ENCODE measurements at places on chromosomes 2 and 18.
A peak's percentile ranks its signal among the peaks of the same experiment; 100 is the strongest.

- no peak for DNase-seq
These were observed 16.3 kb downstream of the GKN2 start for GRCh38 chr2:68936427-68936826.

DNA sequence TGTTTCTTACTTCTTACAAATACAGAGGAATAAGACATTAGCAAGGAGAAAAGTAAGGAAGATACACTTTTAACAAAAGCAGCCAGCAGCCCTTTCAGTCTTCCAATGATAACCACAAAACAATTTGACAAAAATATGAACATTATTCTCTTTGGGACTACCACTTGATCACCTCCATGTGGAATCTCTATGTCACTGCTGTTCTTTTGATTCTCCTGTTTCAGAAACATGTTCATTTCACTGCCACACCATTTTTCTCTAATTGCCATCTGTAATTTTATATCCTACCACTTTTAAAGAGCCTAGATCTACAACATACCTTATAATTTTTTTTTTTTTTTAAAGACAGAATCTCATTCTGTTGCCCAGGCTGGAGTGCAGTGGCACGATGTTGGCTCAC lies 10.9 kb downstream of the INO80D start:
- no peak for DNase-seq

DNA sequence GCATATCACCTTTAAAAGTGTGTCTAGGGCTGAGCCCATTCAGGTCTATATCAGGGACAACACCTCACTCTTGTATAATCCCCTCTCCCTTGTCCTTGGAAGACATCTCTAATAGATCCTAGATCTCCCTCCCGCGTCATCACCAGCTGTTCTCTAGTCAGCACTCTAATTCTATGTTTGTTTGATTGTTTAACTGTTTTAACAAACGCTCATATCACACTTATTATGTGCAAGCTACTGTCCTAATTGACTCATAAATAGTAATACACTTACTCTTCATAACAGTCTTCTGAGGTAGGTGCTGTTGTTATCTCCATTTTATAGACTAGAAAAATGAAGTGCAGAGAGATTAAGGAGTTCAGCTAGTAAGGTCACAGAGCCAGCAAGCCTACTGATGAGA lies 1.6 kb upstream of the ERMN start:
- DNase-seq: no peak

DNA sequence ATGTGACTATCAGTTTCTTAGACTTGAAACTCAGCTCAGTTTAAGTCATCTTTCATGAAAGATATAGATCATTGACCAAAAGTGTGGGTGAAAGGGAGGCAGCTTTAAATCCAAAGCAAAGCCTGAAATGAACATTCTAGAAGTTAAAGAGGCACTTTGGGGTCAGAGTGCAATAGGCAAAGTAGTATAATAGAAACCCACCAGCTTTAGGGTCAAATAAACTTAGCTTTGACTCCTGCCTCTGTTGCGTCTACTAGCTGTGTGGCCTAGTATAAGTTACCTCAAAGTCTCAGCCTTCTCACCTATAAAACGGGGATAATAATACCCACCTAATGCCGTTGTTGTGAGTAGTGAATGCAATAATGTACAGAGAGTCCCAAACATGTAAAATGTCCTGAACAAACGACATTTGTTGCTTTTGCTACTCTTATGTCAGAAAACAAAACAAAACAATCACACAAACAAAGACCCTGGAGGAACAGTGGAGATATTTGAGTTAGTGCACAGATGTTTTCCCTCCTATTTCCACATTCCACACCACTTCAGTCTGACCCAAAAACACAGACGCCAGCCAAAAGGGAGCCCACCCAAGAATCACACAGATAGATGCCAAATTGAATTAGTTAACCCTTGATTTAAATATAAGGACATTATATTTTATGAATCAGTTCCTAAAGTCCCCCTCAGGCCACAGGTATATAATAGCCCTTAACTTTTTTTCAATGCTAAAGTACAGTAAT lies 657.0 kb downstream of the ARHGAP15 start:
- no peak for DNase-seq

DNA sequence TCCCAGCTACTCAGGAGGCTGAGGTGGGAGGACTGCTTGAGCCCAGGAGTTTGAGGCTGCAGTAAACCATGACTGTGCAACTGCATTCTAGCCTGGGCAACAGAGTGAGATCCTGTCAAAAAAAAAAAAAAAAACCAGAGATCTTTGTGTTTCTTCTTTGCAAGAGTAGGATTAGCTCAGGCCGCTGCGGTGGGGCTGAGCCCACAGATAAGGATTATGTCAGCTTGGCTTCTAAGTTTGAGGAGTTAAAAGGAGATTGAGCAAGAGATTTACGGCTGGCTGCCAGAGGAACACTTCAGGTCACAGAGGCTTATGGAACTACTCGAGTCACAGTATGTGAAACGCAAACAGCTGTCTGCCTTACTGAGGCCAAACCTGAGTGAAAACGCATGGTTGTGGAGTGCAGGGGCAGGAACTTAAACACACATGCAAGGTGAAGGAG lies 146.7 kb upstream of the L3MBTL4 start:
- DNase-seq: peak; percentile 97

DNA sequence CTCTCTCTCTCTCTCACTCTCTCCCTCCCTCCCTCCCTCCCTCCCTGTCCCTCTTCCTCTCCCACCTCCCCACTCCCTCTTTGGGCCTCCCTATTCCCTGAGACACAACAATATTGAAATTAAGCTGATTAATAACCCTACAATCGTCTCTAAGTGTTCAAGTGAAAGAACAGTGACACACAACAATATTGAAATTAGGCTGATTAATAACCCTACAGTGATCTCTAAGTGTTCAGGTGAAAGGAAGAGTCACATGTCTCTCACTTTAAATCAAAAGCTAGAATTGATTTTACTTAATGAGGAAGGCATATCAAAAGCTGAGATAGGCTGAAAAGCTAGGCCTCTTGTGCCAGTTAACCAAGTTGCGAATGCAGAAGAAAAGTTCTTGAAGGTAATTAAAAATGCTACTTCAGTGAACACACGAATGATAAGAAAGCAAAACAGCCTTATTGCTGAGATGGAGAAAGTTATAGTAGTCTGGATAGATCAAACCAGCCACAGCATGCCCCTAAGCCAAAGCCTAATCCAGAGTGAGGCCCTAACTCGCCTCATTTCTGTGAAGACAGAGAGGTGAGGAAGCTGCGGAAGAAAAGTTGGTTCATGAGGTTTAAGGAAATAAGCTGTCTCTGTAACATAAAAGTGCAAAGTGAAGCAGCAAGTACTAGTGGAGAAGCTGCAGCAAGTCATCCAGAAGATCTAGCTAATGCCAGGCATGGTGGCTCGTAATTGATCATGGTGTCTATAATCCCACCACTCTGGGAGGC lies 21.3 kb downstream of the MALT1 start:
- DNase-seq: no peak

- DNase-seq: peak; percentile 8
These were observed 669.8 kb downstream of the ZEB2 start for GRCh38 chr2:143850084-143850483.

- DNase-seq: peak; percentile 95
These were observed 207.5 kb downstream of the SPP2 start for GRCh38 chr2:234257859-234258561.

DNA sequence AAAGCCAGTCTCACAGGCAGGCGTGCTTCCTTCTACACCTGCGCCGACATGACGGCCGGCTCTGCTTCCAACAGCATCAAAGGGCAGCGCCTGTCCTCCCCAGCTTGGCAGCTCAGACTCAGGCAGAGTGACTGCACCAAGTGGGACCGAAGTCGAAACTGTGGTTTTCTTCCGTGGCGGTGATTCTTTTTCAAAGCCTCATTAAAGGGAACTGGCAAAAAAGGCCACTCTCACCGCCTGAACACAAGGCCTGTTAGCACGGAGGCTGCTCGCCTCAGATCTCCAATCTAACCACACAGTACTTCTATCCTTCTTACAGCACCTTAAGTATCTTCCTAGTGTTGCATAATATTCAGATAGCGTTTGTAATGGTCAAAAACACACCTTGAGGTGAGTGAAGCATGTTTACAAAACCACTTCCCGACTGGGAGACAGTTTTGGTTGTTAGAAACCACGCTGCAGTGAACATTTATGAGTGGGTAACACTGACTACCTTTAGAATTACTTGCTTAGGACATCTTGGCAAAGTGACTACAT lies 236.4 kb downstream of the HDAC4 start:
- DNase-seq: peak; percentile 0

DNA sequence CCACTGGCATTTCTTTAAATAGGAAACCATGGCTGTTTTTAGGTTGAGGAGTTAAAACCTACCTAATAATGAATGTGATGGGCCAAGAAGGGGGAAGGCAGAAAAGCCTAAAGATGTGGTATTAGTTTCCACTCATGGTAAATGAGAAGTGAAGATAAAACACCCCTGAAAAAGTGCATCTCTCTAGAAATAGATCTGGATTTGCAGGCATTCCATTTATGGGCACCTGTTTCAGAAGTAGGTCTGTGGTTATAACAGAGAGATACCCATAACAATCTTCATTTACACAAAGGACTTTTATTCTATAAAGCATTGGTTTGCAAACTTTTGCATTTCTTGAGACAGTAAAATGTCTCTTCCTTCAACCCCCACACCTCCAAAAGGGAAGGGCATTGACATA lies 62.1 kb downstream of the PRKCE start:
- no peak for DNase-seq

DNA sequence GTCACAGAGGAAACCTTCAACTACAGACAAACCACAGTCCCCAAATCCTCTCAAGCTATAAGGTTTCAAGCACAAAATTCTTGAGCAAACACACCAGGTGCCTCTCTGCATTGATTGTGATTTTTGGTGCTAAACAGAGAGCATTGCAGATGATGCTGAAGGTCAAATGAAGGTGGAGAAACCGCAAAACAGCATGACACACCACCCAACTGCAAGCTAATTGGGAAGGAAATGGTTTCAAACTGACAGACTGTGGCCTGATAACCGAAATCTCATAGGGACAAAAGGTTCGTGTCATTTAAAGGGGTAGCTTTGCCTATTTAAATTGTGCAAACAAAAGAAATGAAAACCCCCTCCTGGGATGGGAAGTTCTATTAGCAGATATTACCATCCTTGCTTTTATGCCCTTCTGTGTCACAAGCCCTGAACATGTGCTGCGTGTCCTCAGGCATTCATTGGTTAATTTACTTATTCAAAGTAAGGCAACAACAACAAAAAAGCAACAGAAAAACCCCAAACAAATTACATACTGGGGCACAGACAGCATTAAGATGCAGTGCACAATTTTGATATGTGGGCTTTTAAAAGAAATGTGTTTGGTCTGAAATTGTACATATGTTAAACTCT lies 154.9 kb downstream of the AQP4 start:
- DNase-seq: no peak

- DNase-seq: peak; percentile 75
These were observed 53.2 kb downstream of the EEF1B2 start for GRCh38 chr2:206212673-206213513.

DNA sequence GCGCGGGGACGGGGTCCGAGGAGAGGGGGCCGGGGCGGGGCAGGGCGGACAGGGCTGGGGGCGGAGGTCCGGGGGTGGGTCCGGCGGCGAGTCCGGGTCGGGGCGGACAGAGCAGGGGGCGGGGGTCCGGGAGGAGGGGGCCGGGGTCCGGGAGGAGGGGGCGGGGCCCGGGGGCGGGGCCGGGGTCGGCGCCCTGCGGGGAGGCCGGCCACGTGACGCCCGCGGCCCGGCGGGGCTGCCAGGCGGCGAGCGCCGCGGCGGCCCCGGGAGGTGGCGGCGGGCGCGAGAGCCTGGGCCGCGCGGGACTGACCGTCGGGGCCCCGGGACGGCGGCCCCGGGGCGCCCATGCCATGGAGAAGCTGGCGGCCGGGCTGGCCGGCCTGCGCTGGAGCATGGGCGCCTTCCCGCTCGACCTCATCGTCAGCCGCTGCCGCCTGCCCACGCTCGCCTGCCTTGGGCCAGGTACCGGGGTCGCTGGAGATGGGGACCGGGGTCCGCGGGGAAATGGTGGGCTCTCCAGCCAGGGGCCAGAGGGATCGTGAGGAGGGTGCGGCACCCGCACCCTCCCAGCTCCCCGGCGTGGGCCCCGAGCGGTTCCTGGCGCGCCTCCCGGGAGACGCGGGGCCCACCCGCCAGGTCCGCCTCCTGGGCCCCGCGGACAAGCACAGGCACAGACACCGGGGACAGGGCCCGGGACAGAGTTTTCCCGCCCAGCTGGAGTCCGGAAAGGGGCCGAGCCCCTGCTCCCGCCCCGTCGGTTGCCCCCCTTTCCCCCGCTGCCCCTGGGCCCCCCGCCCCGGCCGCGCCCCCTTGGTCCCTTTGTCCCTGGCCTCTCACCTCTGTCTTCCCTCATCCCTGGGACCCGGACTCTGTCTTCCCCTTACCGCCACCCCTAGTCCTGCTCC lies at the start of gene GAREM2:
Gene GAREM2, plus strand, starts transcription at position 218 of the 905 bp plus-strand sequence. Its CDS starts 133 bp downstream, at position 351.
- no peak for DNase-seq

- DNase-seq: peak; percentile 45
These were observed 121.5 kb upstream of the LTBP1 start for GRCh38 chr2:32825291-32825712.

DNA sequence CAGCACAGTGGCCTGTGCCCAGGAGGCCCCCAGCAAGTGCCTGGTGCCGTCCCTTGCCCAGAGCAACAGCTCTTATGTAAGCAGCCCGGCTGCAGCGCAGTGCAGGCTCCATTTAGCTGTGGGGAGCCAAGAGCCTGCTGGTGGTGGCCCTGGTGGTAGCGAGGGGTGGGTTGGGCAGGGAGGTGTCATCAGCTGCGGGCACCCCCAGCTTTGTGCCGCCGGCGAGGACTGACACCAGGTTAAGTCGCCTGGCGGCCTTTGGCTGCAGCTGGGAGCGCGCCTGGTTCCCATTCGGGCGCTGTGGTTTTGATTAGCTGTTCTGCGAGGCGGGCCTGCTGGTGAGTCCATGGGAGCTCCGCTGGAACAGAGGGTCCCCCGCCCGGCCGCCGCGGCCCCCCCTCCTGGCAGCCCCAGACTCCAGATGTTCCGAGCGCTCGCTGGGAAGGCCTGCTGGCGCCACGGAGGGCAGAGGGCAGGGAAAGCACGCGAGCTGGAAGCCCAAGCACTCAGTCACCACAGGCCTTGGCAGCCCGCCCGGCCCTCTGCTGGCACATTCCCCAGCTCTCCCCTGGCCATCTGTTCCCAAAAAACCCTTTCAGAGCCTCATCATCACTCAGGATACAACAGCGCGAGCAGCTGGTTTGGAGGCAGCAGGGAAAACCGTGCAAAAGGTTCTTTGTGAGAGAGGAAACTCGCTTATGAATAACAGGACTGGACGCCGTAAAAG lies 18.4 kb downstream of the ATOH8 start:
- DNase-seq: peak; percentile 99

DNA sequence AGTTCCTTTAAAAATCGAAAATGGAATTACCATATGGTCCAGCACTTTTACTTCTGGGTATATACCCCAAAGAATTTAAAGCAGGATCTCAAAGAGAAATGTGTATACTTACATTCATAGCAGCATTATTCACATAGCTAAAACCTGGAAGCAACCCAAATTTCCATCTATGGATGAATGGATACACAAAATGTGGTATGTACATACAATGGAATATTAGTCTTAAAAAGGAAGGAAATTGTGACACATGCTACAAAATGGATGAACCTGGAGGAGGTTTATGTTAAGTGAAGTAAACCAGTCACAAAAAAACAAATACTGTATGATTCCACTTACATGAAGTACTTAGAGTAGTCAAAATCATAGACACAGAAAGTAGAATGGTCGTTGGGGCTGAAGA lies 147.9 kb upstream of the LTBP1 start:
- DNase-seq: no peak

- no peak for DNase-seq
These were observed 151.7 kb downstream of the MCFD2 start for GRCh38 chr2:46763861-46764260.

GRCh38 chr2:45786030-45786835 lies 134.8 kb downstream of the PRKCE start:
- DNase-seq: no peak
